Activated naive CD8-positive, alpha-beta T cell treated with anti-CD3 and anti-CD28 coated beads, Interleukin-2, amount 10 ng/mL, durations not matched to agents 7 days and 5 days (primary cell): ENCODE measurements at places on chromosomes 16 and 17. TPM values are rescaled to one million over a fixed set of nuclear protein-coding genes. Genes with fewer than 3 reads are reported as not detected.

- H3K4me1 ChIP-seq, result peaks cover 54% of the 10 kb centered on the region
- no peaks in the 10 kb centered on the region for H3K27me3 ChIP-seq
- DNase-seq, result peak; percentile 79
- peak overlapping the region; percentile 88 for H3K4me3 ChIP-seq
- peak overlapping the region; percentile 96 for H3K27ac ChIP-seq
Observed at GRCh38 chr17:76265624-76266243, 586 bp downstream of the UBALD2 start.

- H3K27ac ChIP-seq, result no peak overlapping the region
- H3K4me1 ChIP-seq, result no peaks in the 10 kb centered on the region
- H3K36me3 ChIP-seq, result peaks cover 1% of the 10 kb centered on the region
Observed at GRCh38 chr17:13925579-13925978, 143.7 kb upstream of the COX10 start.

DNA sequence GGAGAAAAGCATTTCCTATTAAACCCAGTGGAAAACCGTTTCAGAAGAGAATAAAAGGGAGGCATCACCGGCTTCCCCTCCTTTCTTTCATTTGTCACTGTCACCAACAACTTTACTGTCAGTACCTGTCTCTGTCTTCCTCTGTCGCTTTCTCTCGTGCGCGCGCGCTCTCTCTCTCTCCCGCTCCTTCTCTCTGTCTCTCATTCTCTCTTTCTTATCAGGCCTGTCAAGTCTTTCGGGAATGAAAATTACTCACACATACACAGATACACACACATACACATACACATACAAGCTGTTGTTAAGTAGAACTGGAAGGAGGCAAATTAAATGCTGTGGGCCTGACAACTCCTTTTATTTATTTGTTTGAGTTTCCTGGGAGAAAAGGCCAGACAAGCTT, 17.6 kb downstream of the MYOCD start:
- no peak overlapping the region for H3K27ac ChIP-seq
- H3K4me3 ChIP-seq, result no peak overlapping the region
- H3K36me3 ChIP-seq, result no peaks in the 10 kb centered on the region
- DNase-seq, result no peak
- H3K27me3 ChIP-seq, result no peaks in the 10 kb centered on the region

DNA sequence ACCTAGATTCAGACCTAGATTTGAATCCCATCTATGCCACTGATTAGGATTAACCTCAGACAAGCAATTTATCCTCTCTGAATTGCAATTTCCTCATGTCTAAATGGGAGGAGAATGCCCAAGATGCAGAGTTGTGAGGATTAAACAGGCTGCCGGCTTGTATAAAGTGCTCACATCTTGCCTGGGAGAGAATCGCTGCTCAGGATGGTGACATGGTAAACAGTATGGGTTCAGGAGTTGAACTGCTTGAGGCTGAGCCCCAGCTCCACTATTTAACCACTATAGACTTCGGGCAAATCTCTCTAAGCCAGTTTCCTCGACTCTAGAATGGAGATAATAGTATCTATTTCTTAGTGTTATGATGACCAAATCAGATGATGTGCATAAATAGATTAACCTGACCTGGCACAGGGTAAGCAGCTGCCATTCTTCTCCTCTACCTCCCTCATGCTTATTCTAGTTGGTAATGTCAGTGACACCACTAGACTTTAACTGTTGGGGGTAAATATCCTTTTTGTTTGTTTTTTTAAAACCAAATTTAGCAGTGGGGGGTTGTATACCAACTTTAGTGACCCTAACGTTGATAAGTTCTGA, 732 bp upstream of the RPL27 start:
- DNase-seq, result no peak
- peaks cover 27% of the 10 kb centered on the region for H3K4me1 ChIP-seq

- peaks cover 2% of the 10 kb centered on the region for H3K4me1 ChIP-seq
- no peak for DNase-seq
- H3K36me3 ChIP-seq, result no peaks in the 10 kb centered on the region
Observed at GRCh38 chr16:79721270-79721669, 120.7 kb upstream of the MAF start.

GRCh38 chr17:74936470-74936799, 737 bp downstream of the OTOP3 start:
- no peak overlapping the region for H3K4me3 ChIP-seq
- DNase-seq, result no peak
- no peak overlapping the region for H3K27ac ChIP-seq
- H3K36me3 ChIP-seq, result no peaks in the 10 kb centered on the region
- H3K4me1 ChIP-seq, result peaks cover 2% of the 10 kb centered on the region
- H3K27me3 ChIP-seq, result peaks cover 62% of the 10 kb centered on the region

- no peak for DNase-seq
- no peak overlapping the region for H3K4me3 ChIP-seq
- no peak overlapping the region for H3K27ac ChIP-seq
- peaks cover 2% of the 10 kb centered on the region for H3K4me1 ChIP-seq
Observed at GRCh38 chr17:29874931-29875596, 55.0 kb downstream of the SSH2 start.

- no peak for DNase-seq
- H3K36me3 ChIP-seq, result peaks cover 2% of the 10 kb centered on the region
- no peaks in the 10 kb centered on the region for H3K27me3 ChIP-seq
- H3K4me3 ChIP-seq, result no peak overlapping the region
- H3K27ac ChIP-seq, result no peak overlapping the region
Observed at GRCh38 chr17:76002100-76002499, 1.4 kb downstream of the CDK3 start.

DNA sequence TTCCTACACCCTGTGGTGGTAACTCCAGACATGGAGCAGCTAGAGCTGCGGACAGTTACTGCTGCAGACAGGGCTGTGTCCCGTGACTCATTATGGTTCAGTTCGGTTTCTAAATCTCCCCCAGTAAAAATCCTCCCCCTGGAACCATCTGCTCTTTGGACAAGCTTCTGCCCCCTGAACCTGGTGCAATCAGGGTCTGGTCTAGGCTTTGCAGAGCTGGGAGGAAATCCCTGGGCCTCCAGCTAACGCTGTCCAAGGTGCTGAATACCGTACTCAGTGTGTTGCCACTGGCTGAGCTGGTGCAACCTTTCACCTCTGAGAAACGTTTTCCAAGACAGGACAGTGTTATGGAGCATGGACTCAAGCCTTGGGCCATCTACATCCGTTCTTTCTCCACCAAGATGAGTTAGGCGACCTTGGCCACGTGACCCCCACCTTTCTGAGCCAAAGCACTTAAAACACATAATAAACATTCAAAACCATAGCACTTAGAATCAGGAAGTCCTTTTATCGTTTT, 142.0 kb downstream of the CPPED1 start:
- peak; percentile 39 for DNase-seq
- no peaks in the 10 kb centered on the region for H3K27me3 ChIP-seq
- H3K36me3 ChIP-seq, result peaks cover 24% of the 10 kb centered on the region
- H3K27ac ChIP-seq, result no peak overlapping the region
- H3K4me3 ChIP-seq, result no peak overlapping the region

- no peaks in the 10 kb centered on the region for H3K4me1 ChIP-seq
- DNase-seq, result no peak
- no peaks in the 10 kb centered on the region for H3K36me3 ChIP-seq
- H3K27ac ChIP-seq, result no peak overlapping the region
Observed at GRCh38 chr17:65807361-65807760, 245.9 kb upstream of the AXIN2 start.

Gene TBC1D3K
- total RNA-seq, result not detected

Gene CEP112
- total RNA-seq, result 3.8 TPM

Gene GDPD3
- total RNA-seq, result 18.6 TPM

Gene TMEM92
- total RNA-seq, result not detected
